HCEC 1CT (cell line): ENCODE measurements at places on chromosomes 1 and 21.

DNA sequence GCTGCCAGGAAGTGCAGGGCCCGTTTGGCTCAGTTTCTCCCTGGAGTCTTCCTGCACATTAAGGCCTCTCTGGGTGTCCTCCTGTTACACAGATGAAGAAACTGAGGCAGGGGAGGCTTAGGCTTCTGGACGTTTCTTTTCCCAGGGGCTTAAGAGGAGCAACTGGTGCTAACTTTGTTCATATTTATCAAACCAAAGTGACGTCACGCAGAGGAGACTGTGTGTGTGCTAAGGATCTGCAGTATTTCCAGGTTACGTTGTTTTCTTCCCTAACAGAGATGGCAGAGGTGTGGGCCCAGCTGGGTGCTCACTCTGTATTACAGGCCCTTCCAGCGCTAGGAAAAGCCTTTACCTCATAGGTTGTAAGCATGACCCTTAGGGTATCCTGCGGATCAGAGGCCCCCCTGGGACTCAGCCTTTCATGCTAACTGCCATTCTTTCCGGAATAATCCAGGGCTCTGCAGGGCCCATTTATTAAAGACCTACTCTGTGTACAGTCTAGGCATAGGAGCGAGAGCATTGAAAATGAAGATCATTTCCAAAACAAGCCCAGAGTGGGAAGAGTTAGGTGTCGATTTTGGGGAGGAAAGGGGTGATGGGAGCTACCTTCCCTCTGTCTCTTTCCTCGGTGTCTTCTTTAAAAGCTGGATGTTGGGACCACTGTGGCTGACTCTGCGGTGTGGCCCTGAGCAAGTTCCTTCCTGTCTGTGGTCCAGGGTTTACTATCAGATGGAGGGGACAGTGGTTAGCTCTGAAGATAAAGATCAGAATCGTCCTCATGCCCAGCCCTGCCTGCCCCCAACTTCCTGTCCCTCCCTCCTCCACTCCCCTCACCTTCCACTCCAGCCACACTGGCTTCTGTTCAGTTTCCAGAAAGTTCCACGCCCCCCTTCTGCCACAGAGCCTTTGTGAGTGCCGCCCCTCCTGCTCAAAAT lies 4.6 kb downstream of the AGTRAP start:
- no peak for DNase-seq

DNA sequence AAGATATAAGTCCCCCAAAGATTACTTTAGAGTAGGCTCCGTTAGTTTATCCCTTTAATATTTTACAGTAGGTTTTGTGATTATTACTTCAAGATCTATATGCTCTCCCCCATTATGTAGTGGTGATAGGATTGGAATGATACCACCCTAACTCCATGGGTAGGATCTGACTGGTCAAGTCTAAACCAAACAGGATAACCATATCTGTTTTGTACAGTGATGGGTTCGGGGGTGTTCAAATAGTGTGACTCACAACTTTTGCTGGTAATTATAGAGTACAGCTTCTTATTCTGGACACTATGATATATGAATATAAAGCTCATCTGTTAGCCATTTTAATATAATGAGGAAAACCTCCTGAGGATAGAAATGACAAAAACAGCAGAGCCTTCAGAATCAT lies 85.8 kb upstream of the GFI1 start:
- DNase-seq, result no peak

DNA sequence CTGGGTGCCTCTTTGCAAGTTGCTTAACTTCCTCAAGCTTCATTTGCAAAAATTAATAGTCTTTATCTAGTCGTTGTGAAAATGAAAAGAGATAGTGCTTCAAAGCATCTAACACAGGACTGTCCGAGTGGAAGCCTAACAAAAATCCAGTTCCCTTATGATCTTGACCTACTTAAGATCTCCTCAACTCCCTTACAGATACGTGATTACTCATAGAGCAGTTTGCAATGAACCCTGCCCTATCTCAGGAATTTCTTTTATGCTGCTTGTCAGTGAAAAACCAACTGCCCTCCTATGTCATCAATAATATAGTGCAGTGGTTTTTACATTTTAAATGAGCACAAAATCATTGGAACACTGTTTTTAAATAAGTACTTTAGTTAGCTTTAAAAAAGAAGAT lies 314.3 kb downstream of the BACH1 start:
- no peak for DNase-seq

GRCh38 chr1:194114288-194114687 lies 927.9 kb upstream of the B3GALT2 start:
- no peak for DNase-seq

DNA sequence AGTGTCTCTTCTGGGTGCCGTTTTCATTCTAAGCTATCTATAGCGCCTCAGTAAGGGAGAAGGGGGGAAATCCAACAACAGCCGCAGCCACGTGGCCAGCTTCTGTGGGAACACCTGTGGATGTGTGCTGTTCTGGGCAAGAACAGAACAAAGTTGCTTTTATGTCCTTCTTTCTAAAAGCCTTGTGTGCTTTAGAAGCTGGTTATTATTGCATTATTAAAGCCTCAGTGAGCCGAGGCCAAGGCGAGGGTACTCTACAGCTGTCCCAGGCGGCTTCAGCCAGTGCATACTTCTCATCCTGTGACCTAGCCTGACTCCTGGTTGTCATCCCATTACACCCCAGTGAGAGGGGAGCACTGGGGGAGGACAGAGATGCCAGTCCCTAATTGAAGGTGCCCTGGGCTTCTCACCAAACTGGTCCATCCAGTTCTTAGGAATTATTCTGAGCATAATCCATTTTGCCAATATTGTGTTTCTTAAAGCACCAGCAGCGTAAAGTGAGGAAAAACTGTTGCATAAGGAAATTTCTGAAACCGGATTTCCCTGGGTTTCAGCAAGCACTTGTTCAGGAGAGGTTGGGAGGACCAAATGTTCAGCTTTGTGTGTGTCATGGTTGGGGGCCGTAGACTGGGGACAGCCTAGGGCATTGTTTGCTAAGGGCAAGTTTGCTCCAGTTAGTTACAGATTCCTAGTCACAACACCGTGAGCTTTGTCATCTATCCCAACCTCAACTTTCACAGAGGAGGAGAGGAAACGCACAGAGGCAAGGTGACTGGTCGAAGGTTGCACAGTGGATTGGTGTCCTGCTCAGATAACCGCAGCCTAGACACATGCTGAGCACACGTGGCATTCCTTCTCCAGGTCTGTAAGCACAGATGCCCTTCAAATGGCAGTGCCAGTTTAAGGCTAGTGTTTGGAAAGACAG lies 61.0 kb upstream of the ATP1A1 start:
- no peak for DNase-seq

- no peak for DNase-seq
Measured at GRCh38 chr1:88549536-88549935, 134.5 kb upstream of the PKN2 start.

DNA sequence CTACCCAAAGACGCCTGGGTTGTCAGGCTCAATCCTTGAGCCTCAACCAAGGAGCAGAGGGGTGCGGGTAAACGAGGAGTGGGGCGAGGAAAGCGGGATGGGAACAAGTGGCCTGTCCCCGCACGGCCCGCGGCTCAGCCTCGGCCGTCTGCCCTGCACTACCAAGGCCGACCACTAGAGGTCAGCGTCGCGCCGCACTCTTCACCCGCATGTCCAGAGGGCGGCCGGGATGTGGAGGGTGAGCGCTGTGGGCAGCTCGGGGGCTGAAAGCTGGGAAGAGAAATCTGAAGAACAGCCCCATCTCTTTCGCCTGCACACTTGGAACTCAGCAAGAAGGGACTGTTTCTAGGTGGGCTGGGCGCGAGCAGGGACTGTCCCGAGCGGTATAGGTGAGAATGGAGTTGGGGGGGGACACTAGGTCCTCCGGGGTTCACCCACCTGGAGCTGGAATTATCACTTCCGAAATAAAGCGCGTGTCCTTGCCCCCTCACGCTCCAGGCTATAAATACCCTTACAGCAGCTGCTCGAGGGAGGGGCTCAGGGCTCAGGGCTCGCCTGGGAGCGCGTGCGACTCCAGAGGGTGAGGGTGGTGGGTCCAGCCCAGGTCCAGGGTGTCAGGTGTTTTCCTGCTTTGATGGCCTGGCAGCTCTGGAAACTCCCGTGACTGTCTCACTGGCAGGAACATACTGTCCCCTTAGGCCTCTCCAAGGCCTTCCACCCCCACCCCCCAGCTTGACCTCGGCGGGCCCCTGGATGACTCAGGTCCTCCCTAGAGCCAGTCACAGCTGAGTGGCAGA lies 9.8 kb downstream of the SLC30A2 start:
- peak; percentile 62 for DNase-seq

- DNase-seq, result no peak
Measured at GRCh38 chr1:55359611-55360010, 144.4 kb upstream of the USP24 start.

DNA sequence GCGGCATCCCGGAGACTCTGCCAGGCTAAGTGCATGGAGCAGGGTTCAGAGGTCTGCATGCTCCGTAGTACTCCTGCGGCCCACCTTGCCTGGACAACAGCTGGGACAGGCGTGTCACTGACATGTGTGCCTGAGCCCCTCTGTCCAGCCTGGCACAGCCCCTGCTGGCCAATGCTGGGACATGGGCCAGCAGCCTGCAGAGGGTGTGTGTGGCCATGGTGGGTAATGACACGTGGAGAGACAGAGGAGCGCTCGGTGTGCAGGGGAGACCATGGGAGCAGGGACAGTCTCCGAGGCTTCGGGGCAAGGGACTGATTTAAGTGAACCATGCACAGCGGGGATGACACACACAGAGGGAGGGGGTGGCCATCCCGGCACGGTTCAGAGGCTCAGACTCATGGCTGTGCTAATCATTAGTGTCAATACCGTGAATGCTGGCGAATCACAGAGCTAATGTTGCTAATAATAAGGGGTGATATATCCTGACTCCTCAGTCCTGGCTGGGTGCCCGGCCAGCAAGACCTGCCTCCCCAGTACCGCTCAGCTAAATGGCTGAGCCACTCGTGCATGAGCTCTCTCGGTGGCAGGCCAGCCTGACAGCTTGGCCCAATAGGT lies 41.5 kb downstream of the IGSF21 start:
- no peak for DNase-seq

DNA sequence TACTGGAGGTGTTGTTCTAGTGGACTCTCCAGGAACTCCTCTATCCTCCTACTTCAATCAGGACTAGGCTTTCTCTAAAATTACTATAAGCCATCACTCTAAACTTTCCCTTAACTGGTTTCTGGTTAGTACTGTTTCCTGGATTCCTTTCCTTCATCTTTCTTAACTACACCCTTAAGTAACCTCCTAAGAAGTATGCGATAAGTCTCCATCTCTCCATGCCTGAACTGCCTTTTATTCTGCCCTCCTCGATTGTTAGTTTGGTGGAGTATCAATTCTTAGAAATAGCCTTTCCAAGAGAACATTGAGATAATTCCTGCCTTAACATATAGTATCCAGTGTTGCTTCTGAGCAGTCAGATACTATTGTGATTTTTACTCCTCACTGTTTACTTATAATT lies 162.9 kb upstream of the PDE4B start:
- DNase-seq, result no peak

- DNase-seq, result peak; percentile 57
Measured at GRCh38 chr1:209490013-209490412, 93.5 kb upstream of the CAMK1G start.

DNA sequence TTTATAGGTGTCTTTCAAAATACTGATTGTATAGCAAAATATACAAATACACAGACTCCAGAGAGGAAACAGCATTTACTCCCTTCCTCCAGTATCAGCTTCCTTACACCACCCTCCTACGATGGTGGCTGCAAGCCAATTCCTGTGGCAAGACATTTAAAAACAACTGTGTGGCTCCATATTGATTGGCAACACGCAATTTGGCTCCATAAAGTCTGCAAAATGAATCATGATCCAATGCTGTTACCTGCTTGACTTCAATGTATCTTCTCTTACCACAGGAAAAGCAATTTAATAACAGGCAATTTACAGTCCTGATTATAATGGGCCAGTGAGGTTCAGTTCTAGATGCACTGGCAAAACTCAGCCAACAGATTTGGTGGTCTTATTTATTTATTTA lies 19.7 kb upstream of the ATP6V1G3 start:
- no peak for DNase-seq

- no peak for DNase-seq
Measured at GRCh38 chr21:26408511-26408910, 164.6 kb downstream of the CYYR1 start.

GRCh38 chr21:44076316-44076715 lies 30.9 kb upstream of the PWP2 start:
- DNase-seq, result no peak

DNA sequence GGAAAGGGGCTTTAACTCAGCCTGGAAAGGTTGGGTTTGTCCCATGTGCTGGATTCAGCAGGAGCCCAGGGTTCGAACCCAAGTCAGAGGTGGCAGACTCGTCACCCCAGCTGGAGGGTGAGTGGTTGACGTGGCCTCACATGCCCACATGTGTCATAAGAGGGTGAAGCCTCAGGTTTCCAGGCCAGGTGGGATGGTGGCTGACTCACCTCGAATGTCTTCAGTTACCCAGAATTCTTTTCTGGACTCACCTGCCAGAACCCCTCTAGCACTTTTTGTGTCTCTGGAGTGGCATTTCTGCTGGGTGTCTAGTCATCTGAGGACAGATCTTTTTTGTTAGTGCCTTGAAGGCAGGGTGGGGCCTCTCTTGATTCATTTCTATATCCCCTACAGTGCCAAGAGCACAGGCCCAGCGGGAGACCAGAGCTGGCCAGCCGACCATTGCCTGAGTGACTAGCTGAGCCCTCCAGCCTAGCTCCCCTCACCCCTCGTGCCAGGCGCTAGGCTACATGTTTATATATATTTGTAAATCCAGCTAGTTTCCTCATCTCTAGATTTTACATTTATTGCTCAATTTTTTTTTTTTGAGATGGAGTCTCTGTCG lies 28.1 kb downstream of the IL6R start:
- DNase-seq, result no peak

GRCh38 chr1:69649383-69649990 lies 81.8 kb downstream of the LRRC7 start:
- no peak for DNase-seq

DNA sequence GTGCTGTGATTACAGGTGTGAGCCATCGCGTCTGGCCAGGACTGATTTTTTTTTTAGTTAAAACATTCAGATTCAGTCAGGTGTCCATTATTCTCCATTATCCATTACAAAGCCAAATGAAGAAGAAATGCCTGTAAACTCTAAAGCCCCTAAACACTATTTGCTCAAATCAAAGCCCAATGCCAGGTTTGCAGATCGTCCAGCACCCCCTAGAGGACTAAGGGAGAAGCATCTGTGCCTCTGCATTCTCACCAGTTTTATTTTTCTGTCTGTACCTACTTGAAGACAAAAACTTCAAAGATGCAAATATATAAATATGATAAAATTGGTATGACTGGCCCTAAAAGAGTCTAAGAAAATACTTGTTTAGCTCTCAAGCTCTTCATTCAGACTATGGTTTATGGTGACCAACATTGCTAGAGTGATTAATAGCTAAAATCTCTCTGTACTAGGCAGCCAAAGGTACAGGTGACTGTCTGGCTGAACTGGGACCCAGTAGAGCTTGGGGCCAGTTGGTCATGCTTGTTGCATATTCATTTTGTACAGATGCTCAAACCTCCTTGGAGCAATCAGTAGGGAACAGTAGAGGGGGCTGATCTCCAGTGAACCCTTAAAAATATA lies 138.4 kb downstream of the SYT2 start:
- peak; percentile 62 for DNase-seq

GRCh38 chr1:184626076-184627006 lies 128.3 kb downstream of the EDEM3 start:
- DNase-seq, result no peak
